ENCODE measurements at places on chromosomes 1 and 21.

GRCh38 chr1:30652152-30652841 is 71.1 kb downstream of the MATN1 start:
- no peak for DNase-seq

DNA sequence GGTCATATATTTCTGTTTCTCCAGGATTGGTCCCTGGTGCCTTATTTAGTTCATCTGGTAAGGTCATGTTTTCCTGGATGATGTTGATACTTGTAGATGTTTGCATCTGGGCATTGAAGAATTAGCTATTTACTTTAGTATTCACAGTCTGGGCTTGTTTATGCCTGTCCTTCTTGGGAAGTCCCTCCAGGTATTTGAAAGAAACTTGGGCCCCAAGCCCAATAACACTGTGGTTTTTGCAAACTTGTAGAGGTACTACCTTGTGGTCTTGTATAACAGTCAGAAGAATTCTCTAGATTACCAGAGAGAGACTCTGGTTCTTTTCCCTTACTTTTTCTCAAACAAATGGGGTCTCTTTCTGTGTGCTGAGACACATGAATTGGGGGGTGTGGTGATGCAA is 251.4 kb upstream of the B3GALT2 start:
- DNase-seq, result no peak

DNA sequence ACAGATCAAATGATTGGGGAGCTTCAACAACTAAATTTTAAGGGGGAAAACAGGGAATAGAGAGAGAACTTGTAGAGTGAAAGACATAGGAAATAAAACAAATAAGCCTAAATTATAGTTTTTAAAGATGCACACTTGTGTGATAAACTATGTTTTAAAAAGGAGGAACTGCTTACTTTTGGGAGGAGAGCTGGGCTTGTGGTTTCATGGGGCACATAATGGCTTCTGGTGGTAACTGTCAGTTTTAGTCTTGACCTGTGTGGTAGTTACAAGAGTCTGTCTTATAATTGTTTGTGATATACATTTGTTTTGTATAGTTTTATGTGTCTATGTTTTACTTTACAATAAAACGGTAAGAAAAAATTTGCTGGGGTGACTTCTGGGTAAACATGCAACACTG is 165.3 kb downstream of the COL24A1 start:
- no peak for DNase-seq

- DNase-seq, result no peak
Measured at GRCh38 chr1:36438715-36439114, 11.5 kb downstream of the OSCP1 start.

DNA sequence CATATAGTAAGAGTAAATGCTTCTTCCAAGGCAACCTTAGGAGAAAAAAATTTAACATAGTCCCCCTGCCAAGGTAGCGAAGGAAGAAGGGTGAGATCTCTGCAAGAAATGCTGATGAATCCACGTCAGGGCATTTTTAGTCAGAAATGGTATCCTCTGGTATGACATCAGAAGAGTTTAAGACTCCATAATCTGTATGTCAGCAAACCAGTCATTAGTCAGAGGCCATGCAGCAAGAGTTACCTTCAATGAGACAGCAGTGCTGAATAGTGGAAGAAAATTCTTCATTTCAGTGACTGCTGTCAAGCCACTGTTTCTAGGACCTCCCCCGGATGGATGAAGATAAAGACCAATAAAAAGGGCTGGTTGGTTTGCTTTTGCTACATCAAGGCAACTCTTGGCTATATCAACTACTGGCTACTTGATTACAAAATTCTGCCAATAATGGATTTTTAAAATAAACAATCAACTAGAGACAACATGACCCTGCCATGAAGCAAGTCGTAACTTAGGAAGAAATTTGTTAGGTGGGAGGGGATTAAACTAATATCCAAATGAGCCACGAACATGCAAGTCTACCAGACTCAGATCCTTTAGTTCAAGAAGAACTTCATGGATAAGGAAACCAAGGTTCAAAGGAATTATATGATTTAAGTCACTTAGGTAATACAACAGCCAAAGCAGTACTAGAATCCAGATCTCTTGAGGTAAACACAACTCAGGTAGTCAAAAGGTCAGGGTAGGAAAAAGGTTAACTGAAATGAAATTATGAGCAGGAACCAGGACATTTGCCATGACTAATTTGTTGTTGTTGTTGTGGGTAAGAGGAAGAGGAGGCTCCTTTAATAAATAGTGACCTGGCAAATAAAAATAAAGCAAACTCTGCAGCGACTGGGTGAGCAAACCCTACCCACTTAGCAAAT is 25.6 kb upstream of the GUCA2A start:
- DNase-seq, result no peak

DNA sequence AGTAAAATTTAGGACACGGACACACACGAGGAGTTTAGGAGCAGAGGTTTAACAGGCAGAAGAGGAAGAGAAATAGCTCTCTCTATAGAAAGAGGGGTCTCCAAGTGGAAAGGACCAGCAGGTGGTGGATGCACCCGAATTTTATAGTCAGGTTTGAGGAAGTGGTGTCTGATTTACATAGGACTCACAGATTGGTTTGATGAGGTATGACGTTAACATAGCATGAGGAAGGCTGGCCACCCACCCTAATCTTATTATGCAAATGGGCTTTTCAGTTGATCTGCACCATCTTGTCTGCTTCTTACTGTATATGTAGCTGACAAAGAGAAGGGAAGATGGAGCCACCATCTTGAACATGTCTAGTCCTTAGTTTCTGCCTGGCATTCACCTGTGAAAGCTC is 52.5 kb upstream of the RGS2 start:
- DNase-seq, result no peak

DNA sequence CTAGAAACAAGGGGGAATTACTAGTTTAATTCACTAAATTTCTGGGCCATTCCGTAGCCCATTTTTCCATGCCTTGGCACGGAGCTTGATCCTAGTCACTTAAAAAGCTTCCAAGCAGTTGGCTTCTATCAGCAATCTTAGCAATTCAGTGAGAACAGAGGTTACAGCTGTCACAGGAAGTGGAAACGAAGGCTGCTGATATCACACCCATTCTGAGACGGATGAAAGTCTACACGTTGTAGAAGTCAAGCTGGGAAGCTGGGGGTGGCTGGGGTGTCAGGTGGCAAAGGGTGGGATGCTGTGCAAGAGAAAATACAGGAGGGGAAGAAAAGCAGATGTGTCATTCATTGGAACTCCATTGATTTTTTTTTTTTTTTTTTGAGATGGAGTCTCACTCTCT is 11.8 kb upstream of the STMN1 start:
- no peak for DNase-seq

DNA sequence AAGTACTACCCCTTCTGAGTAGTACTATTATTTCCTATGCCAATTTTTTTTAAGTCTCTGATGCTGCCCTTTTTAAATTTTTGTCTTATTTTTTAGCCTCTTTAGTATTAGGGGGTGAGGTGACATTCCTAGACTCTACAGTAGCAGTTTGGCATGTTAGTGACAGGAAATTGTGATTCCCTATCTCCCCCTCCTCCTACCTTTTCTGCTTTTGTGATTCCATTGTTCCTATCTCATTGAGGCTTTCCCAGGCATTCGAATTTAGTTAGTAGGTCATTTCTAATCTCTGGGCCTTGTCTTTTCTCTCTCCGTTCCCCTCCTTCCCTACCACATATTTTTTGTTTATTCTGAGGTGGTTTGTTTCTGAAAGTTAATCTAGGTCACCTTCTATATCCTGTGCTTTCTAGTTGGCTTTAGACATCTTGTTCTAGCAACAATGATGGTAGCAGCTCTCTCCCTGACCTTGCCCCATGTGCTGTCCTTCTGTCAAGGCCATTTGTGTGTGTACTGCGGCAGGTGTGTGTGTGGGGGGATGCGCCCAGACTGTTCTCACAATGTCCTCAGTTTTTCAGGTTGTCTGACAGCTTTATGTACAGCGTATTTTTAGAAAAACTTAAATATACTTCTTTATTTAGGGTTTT is 21.5 kb downstream of the SEMA6C start:
- DNase-seq, result no peak

GRCh38 chr1:24928689-24929397 is 1.2 kb downstream of the RUNX3 start:
- no peak for DNase-seq

DNA sequence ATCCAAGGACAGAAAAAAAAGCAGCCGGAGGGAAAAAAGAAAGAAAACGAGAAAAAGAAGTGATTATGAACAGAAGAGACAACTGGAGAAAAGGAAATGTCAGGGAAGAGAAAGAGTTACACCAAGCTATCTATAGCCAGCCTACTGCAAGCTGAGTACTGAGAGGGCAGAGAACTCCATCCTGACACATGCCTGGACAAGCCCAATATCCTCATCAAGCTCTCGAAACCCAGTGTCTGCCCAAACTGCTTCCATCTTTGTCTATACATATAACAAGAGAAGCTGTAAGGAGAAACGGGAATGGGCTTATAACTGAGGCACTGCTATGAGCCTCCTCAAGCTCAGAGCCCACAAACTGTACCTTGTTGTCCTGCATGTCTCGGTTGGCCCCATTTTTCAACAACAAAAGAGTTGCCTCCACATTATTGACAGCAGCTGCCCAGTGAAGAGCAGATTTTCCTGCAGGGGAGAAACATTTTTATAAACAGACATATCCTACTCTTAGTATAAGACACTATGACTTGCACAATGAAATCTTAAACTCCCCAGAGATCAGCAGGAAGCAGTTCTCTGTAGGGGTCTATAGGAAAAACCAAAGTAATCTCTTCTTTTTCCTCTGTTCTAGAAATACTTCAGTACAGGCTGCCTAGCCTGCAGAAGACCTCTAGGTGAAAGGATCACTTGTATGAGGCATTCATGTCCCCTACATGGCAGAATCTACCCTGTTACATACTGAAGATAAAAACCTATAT is 21.2 kb upstream of the ADAM30 start:
- DNase-seq, result no peak

GRCh38 chr1:152343006-152343405 is 16.8 kb downstream of the FLG2 start:
- DNase-seq, result no peak

Data from NCI-H1694 (cell line).